ENCODE measurements at places on chromosomes 7 and 10. TPM values are rescaled to one million over a fixed set of nuclear protein-coding genes. Genes with fewer than 3 reads are reported as not detected.

The TPK1 gene
- total RNA-seq, result 8.4 TPM

The PTPN20 gene
- total RNA-seq, result 14.6 TPM

The ADD3 gene
- 113 TPM for total RNA-seq

The MARCHF5 gene
- 29.4 TPM for total RNA-seq

The IDI2 gene
- total RNA-seq, result not detected

Measured in right cardiac atrium (tissue), 5 donors.